Kidney epithelial cell (primary cell): ENCODE measurements at places on chromosomes 3 and 15.

DNA sequence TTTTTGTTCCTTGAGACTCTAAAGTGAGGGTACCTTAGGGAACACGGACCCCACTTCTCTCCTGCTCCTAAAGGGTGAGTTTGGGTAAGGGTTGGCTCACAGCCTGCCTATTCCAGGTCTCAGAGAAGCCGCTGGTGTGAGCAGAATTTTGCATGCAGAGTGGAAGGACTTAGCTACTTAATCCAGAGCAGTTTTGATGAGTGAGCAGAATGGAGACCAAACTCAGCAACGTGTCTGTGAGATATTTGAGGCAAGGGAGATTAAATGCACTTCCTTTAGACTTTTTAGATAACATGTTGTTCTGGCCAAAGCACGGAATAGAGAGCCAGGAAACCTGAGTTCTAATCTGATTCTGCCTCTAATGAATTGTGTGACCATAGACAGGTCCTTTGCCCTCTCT lies 5.1 kb downstream of the SLC24A1 start:
- no peak for DNase-seq

DNA sequence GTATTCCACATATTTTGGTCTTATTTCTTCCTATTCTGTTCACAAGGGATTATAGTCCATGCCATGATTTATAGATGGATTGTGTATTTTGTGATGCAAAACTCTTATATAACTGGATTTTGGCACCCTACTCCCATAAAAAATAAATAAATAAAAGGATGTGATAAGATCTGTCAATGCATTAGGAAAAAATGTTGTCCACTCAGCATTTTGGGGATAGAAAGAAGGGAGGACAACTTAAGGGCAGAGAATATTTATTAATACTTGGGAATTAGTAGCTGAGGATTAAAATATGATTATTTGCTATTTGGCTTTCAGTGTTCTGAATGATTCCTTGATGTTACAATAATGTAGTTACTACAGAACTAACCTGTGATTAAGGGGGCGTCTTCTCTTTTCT lies 682.6 kb downstream of the ZBBX start:
- no peak for DNase-seq

GRCh38 chr3:94522488-94522887 lies 459.6 kb downstream of the NSUN3 start:
- DNase-seq = no peak

DNA sequence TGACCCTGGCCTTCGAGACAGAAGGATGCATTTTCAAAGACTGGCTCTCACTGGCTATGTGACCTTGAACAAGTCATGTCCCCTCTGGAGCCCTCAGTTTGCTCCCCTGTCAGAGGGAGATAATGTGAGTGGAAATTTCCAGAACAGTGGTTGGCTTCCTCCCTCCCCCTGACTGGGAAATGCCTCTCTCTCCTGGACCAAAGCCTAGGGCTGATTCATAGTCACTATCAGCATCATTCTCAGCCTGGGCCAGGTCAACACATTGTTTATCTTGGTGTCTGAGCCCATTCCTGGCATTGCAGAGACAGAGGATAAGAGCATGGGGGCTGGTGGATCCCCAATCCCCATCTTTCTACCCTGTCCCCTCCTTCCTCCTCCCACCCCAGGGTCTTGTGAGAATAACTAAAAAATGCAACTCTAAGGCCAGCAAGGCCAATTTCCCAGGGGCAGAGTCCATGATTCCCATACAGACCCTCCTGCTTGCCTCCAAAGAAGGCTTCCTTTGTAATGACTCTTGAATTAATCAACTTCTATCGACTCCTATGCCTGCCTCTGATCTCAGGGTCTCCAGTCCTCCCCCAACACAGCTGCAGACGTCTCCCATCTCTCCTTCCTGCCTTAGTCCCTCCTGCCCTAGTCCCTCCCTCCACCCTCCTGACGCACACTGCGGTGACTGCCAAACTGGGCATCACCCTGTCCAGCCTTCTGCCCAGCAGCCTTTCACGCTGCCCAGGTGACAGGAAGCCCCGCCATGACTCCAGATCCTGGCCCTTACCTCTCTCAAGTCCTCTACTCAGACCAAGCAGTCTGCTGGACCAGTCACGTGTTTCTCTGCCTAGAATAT lies 35.4 kb upstream of the CORO2B start:
- DNase-seq = no peak

GRCh38 chr15:87871258-87871681 lies 385.3 kb downstream of the NTRK3 start:
- DNase-seq = no peak

DNA sequence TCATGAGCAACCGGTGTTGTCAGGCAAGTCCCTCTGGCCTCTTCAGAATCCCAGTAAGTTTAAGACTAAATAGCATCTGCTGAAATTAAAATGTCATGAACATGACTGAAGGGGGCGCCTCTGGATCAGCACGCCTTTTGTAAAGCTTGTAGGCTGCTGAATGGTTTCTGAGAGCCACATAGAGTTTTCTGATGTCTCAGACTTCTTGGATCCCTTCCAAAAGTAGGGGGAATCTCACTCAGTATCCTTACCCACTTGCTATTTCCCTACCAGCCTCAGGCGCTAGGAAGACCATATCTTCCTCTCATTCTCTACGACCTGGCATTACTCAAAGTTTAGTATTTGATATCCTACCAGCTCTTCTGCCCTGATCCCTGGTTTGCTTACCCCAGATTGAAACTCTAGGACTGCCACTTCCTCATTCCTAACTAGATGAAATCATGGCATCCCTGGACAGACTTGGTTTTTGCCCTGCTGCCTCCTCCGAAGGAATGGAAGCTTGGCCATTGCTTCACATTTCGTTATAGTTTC lies 62.7 kb upstream of the CD47 start:
- no peak for DNase-seq

DNA sequence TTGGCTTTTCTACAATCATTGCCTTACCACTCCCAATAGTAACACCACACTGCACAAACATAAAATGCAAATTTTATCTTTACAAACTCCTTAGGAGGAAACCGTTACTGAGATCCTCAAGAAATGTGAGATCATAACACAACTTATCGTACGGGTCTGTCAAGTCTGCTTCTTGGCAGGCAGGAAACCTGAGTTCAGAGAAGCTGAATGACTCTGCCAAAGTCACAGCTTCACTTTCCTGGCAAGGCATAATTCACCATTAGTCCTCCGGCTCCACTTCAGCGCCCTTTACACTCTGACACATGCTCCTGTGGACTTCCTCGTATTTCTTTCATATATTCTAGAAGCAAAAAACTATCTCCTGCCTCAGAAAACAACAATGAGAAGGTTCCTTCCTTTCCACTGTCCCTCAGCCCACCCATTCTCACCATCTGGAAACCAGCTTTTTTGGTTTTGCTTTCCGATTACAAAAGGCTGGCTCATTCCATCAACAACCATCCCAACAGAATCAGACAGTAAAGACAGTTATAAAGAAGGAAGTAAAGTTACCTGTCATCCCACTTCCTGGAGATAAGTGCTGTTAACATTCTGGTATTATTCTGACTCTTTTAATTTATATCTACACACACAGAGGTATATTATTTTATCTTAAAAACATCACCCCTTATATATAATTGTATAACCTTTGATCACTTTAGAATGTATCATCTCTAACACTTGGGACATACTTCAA lies 223.4 kb downstream of the STT3B start:
- DNase-seq = no peak

DNA sequence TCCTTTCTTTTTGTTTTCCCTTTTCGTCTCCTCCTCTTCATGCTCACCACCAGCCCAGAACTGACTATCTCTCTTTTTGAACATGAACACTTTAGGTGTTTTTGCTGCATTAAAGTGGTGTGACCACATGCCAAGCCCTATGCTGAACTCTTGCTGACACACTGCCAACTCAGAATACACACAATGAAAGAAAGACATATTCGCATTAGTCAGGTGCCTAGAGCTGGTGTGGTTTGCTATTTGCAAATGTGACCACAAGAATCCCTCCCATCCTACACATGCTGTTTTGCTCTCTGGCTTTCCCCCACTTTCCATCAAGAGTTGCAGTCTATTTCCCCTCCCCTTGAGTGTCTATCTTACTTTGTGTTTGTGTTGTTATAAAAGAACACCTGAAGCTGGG lies 967.8 kb upstream of the CFAP20DC start:
- DNase-seq = peak; percentile 45

DNA sequence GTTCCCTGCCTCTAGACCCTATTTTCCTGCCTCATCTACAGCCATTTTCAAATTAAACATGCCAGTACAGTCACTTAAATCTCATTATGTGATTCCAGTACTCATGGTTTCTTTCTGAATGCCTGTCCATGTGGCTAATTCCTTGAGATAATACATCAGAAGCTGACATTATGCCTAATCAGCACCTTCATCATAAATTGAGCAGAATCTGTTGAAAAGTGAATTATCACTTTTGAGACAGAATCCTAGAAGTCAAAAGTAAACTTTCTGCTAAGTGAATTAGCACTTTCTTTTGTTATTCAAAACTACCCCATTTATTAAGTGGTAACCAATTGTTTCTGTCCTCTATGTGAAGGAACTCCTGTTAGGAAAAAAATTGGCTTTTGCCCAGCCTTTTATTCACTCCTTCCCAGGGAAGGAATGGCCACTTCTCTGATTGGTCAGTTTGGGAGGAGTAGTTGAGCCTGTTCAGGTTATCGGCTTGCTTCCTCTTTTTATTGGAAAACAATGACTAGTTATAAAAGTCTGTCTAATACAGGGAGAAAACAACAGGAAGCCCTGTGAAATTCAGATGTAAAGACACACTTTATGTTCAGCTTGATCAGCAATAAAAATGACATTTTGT lies 40.5 kb downstream of the OSTN start:
- DNase-seq = no peak

DNA sequence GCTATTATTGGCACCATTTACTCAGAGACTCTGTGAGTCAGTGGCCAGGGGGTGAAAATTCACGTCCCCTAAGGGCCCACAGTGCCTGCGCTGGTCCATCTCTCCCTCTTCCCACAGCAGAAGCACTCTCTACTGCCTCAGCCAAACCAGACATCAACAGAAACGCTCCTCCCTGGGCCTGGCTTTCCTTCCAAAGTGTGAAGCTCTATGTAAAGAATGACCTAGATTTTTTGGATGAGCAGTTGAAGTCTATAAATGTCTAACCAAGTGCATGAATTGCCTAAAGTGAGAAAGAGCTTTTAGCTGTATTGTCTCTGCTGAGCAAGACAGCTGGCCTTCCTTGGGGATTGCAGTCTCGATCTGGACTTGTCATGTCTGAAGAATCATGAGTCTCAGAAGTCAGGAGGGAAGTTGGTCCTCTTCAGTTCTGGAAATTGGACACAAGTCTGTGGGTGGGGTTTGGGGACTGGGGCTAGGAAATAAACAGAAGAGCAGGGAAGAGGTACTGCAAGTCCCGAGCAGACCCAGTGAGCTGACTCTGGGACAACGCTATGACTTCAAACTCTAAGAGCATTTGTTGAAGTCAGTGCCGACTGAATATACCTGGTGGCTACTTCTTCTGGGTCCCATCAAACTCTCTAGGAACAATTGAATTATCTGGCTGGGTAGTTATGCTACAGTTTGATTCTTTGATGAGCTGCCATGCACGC lies 29.0 kb downstream of the RASGRP1 start:
- no peak for DNase-seq
